ENCODE measurements at places on chromosomes 7 and 10.
A peak's percentile ranks its signal among the peaks of the same experiment; 100 is the strongest.

DNA sequence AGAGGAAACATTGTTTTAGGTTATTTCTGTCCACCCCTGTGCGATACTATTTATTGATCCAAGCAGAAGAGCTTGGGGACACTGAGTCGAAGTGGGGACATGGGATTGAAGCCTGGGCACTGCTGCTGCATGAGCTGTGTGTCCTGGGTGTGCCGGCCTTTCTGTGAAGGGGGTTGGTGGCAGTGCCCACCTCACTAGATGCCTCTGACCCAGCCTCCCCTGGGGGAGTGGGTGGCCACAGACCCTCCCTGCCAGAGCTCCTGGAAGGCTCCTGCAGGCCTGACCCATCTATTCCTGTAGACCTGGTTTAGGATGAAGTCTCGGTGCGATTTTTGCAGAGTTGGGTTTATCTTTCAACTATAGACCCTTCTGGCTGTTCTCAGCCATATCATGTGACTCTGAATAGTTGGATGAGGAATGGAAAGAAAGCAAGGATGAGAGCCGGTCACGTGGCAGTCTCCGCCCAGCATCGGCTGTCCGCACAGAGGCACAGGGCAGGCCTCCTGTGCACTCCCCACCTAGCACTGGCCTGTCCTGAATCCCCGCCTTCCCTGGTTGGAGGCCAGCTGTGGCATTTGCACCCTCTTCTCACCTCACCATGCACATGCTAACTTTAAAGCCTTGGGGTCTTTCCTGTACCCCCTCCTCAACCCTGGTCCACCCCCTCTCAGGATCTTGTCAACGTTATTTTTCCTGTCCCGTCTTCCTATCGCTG, 17.6 kb upstream of the SH2D4B start:
- DNase-seq, result no peak

- no peak for DNase-seq
These were observed 81.4 kb downstream of the MALSU1 start for GRCh38 chr7:23380556-23380955.

DNA sequence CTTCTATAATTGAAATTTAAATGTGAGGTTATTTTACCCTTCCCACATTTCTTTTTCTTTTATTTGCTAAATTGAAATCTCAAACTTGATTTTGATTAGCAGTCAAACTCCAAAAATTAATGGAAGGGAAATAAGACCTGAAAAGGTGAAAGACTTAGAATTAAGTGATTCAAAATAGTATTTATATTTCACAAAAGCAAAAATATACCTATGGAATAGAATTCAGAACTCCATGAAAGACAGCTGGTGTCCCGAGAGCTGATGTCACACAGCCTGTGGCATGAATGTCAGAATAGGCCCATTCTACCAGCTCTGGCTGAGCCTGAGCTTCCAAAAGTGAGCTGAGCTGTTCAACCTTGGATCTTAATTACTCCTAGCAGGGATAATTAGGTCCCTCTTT, at the start of gene FAM24A:
FAM24A (plus strand) TSS at position 301 of the 400 bp plus-strand sequence. CDS start 1,025 bp downstream, outside the sequence.
- no peak for DNase-seq

- no peak for DNase-seq
These were observed 30.1 kb upstream of the PRTFDC1 start for GRCh38 chr10:24982319-24983112.

DNA sequence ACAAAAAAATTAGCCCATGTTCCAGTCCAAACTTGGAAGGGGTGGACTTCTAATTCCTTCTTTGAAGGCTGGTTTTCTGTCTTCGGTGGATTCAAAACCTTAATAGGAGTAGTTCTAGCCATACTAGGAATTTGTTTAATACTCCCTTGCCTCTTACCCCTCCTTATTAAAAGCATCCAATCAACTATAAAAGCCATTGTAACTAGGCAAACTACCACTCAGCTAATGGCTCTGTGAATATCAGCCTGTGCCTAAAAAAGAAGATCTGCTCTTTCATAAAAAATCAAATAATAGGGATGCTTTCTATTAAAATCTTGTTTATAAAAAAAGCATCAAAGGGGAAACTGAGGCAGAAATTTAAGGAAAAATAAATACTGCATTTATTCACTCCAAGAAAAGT, 4.1 kb upstream of the ADCK2 start:
- no peak for DNase-seq

GRCh38 chr7:141525973-141526514, 25.2 kb upstream of the AGK start:
- no peak for DNase-seq

GRCh38 chr7:151632750-151633515, 113.2 kb upstream of the RHEB start:
- peak; percentile 71 for DNase-seq

DNA sequence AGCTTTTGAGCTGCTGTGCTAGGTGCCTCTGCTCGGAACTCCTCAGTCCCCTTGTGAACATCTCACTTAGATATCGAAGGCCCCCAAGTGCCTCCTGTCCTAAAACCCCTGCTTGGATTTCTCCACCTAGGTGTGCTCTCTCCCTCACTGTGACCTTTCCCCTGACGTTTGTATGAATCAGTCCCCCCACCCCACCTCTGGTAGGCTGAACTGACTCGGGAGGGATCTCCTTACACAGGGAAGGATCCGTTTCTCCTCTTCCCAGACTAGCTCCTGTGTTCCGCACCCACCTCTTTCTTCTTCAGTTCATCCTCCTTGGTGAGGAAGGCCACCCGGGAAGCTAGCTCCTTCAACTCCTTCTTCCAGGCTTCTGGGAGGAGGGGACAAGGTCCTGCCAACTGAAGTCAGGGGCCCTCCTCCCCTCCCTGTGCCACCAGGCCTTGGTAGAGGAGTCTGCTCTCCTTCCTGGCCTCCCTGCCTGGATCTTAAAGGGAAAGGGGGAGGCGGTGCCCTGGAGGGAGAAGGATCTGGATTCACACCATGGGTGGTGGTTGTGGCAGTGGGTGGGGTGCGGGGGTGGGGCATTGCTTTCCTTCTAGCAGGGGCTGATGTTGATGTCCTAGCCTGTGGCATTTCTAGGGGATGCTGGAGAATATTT, 6.8 kb downstream of the TBATA start:
- DNase-seq, result no peak

- DNase-seq, result no peak
These were observed 271.4 kb downstream of the PARD3 start for GRCh38 chr10:34543716-34544115.
